Left ventricle myocardium inferior (tissue), 1 donor: ENCODE measurements at places on chromosomes 4 and X. TPM values are rescaled to one million over a fixed set of nuclear protein-coding genes. Genes with fewer than 3 reads are reported as not detected.

DNA sequence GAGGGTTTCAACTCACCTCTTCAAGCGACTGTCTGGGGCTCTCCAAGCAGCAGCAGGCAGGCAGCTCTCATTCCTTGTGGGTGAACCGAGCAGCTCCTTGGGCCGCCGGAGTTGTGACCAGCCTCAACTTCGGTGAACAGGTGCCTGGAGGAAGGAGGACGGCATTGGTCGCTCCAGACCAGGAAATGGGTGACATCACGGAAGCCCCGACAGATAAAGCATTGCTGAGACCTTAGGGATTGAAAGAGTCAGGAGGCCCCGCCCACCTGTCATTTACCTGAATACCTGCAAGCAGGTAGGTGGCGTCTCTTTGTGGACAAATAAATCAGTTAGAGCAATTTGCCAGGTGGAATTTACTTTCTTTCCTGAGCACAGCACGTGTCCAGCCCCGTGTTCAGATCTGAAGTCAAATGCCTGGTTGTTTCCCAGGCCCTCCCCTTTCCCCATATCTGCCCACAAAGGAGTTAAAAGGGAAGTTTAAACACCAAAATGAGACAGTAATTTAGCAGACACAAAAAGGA lies at the start of gene LNX1:
Gene LNX1, minus strand, starts transcription at position 115 of the 521 bp plus-strand sequence. CDS start 17,484 bp downstream, outside the sequence.
- no peak for DNase-seq

DNA sequence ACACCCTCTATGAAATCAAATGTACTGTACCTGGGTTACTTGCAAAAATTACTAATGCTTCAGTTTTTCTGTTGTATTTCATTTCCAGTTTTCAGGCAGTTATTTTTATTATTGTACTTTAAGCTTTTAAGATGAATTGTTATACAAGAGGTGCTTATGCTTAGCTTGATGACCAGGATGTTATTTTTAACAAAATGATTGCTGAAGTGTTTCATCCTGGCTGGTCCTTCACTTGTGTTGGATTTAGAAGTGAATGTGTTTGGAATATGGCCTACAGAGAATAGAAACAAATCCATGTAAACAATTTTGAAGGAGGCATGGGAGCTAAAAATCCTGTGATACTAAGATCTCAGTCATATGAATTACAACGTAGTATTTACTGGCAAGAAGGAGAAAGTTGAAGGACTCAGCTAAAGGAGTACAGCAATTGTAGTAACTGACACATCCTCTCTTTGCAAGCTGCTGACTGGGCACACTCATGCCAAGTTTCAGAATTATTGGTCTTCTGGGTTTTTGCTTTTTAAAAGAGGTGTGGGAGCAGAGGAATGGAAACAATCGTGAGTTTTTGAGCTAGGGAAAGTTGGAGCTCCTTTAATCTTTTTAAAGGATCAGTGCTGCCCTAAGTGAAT lies 9.2 kb downstream of the UBE2A start:
- DNase-seq: no peak

DNA sequence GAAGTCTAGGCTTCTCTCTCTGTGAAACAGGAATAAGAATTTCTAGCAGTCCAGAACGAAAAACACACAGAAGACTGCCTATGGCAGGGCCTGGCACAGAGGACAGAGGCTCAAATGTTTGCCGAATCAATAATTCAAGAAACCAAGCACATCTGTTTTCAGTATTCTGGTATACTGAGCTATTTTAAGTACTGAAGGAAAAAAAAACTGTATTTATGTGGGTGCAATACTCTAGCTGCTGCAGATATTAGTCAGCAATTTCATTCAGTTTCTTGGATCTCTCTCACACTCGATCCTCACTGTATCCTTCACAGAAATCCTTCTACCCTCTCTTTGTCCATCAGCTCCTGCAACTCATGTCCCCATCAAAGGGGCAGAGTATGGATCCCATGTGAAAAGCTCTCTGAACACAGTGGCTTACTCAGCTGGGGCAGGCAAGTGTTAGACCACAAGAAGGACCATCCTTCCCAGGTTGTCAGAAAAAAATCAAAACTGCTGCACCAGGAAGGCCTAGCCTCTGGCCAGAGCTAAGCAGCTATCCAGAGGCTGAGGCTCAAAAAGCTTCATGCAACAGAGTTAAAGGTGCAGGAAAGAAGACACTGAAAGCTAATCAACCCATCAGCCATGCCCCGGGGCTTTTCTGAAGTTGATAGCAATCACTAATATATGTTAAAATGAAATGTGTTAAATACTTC lies 9.1 kb upstream of the USO1 start:
- DNase-seq: no peak

DNA sequence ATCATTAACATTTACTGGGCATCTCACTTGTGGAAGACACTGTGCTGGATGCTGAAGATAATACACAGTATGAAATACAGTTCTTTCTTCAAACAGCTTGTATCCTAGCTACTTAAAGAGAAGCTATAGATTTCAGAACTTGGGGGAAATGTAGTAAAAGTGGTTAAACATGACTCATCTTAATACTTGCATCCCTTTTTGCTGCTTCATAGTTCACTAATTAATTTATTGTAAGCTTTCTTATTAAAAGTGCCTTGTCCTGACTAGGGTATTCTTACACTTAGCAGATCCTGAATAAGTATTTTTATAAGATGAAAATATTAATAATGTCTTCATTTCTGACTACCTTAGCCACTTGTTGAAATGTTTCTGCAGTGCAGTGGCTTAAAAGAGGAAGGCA lies 132.8 kb upstream of the STIM2 start:
- no peak for DNase-seq

FAM9B gene
- not detected for total RNA-seq

GRCh38 chr4:115228851-115229250 lies 115.4 kb upstream of the NDST4 start:
- no peak for DNase-seq

DNA sequence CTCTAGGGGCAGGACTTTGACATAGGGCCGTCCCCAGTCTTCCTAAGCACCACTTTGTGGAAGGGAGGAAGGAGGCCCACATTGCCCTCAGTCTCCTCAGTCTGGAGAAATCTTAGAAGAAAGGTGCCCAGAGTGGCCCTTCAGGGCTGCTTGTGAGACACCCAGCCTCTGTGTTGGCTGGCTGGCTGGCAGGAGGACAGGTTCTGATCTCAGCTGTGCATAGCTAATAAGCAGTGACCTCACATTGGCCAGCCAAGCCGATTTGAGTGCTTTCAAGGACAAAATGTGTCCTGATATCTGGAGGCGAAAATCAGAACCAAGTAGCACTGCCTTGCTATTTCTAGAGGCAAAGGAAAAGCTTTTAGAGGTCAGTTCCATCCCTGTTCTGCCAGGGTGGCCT lies 211.5 kb downstream of the BCOR start:
- DNase-seq: peak; percentile 38

TEX13B gene
- total RNA-seq: not detected

- no peak for DNase-seq
Measured at GRCh38 chr4:23041501-23041900, 348.8 kb downstream of the GBA3 start.

DNA sequence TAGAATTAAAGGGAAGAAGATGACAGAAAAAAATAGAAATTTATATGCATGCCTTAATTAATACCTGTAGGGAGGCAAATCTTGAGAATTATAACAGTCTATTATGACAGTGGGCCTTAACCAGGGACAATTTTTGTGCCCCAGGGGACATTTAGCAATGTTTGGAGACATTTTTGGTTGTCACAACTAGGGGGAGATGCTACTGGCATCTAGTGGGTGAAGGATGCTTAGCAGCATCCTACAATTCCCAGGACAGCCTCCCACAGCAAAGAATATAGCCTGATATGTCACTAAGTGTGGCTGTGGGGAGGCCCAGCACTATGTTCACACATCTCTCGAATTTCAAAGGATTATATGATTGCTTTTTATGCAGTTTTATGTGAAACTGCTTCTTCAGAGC lies 10.5 kb downstream of the GPR82 start:
- no peak for DNase-seq

GRCh38 chr4:85175190-85175589 lies 208.7 kb upstream of the WDFY3 start:
- DNase-seq: no peak
